Upper lobe of right lung (tissue), 1 donor: ENCODE measurements at places on chromosomes 5 and 9.

DNA sequence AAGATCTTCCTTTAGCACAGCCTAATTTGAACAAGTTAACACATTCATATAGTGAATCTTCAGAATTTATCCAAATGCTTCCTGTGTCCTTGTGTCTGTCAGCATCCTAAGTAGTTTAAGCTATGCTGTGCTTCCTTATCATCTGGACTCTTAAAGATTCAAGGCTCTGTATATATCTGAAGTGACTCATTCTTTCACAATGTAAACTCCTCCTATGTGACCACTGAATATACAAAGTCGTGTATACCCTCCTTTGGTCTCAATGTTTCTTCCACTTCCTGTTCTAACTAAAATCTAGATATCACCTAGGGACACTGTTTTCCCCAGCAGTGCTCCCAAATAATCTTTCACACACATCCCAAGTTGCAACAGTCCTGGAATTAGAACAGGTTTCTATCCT is 935.7 kb upstream of the NUDT12 start:
- no peak for DNase-seq

DNA sequence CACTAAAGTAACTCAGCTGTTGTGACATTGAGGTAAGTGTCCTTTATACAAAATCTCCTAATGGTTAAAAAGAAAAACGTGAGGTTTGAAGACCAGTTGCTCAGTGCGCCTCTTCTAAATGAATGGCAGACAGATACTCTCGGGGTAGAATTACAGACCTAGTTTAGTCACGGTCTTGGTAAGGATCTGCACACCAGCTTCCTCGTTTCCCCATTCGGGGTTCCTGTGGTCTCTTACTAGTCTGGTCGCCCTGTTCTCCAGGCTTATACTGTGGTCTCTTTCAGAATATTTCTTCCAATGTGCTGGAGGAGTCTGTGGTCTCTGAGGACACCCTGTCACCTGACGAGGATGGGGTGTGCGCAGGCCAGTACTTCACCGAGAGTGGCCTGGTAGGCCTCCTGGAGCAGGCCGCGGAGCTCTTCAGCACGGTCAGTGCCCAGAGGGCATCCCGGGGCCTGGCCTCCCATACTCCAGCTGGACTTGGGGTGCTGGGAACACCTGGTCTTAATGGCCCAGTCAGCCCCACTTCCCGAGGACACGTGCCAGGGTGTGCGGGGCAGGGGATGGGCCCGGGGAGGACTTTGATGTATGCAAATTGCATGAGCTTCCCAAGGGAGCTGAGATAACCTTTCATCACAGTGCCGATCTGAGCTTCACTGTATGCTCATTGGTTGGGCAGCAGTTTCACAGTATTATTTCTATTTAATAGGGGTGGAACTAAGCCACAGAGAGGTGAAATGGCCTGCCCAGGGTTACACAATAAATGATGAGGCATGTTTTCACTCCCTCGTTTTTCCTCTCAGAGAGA is 224.5 kb downstream of the DOCK8 start:
- DNase-seq: no peak

GRCh38 chr9:9961487-9961886 is 651.3 kb downstream of the PTPRD start:
- DNase-seq: no peak

GRCh38 chr9:27431543-27432147 is 92.4 kb upstream of the IFNK start:
- DNase-seq: no peak

GRCh38 chr5:65268525-65268924 is 213.2 kb downstream of the ADAMTS6 start:
- no peak for DNase-seq

DNA sequence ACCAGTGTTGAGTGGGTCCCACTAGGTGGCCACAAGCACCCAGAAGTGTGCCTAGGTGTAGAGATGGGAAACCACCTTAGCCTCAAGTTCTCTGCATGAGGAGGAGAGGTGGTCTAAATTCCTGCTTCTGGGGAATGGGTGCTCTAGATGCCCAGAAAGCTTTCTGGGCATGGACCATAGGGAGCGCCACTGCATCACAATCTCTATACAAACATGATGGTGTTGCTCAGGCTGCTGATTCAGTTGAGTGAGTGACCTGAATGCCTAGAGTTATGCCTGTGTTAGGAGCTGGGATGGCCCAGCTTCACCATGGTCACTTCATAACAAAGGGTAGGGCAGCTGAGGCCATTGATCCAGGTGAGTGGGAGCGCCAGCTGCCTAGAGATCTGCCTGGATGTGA is 667.9 kb upstream of the ARRDC3 start:
- no peak for DNase-seq
